NT2/D1 (cell line): ENCODE measurements at places on chromosomes 2 and 18.
A peak's percentile ranks its signal among the peaks of the same experiment; 100 is the strongest.

- DNase-seq = no peak
Measured at GRCh38 chr18:68041327-68041726, 524.8 kb upstream of the DSEL start.

DNA sequence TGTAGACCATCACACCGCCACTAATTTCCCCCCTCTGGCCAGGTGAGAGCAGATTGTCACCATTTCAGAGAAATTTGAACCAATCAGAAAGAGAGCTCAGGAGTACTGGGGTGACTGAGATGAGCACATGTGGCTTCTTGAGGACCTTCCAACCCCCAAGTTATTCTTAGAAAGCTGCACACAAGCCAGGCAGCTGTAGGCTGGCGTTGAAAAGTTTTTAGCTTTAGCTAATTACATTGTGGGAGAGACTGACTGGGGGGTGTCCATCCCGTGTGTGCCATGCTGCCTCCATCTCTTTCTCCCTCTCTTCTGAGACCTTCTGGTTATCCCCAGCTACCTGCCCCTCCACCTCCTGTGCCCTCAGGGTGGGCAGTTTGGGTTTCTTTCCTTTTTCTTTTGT lies 154.0 kb downstream of the AGAP1 start:
- DNase-seq = no peak

DNA sequence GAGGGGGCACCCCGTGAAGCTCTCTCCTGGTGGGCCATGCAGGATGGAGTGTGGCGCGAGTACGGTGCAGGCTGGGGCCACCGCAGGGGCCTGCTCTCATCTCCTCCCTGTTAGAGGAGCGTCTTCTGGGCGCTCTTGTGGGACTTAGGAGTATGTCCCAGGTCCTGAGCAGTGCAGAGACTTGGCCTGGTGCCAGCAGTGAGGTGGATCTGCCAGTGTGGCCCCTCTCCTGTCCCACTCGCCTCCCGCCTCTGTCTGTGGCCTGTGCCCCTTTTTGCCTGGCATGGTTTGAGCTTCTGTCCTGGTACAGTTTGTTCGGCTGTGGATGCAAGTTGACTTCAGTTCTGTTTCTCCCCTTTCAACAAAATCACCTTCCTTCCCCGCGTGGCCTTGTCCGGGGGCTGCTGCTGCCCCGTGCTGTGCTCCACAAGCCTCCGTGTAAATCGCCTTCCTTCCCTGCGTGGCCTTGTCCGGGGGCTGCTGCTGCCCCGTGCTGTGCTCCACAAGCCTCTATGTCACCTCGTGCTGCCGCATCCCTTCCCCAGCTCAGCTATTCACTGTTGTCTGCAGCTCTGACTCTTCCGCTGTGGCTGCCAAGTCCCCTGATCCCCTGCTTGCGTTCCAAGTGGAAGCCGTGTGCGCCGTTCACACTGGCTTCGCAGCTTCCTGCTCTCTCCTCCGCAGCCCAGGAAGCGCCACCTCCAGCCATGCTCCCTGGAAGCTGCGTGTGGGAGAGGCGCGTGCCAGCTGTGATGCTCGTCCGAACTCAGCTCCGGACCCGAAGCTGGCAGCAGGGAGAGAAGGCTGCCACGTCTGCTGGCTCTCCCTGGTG lies 13.7 kb downstream of the LDLRAD4 start:
- DNase-seq = no peak

DNA sequence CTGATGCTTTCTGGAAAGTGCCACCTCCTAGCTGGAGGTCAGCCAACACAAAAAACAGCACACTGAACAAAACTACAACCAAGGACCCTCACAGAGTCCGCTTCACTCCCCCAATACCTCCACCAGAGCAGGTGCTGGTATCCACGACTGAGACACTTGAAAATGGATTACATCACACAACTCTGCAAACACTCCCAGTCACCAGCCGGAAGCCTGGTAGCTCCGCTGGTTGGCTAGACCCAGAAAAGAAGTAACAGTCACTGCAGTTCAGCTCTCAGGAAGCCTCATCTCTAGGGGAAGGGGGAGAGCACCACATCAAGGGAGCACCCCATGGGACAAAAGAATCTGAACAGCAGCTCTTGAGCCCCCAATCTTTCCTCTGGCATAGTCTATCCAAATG lies 175.4 kb downstream of the LCLAT1 start:
- no peak for DNase-seq

DNA sequence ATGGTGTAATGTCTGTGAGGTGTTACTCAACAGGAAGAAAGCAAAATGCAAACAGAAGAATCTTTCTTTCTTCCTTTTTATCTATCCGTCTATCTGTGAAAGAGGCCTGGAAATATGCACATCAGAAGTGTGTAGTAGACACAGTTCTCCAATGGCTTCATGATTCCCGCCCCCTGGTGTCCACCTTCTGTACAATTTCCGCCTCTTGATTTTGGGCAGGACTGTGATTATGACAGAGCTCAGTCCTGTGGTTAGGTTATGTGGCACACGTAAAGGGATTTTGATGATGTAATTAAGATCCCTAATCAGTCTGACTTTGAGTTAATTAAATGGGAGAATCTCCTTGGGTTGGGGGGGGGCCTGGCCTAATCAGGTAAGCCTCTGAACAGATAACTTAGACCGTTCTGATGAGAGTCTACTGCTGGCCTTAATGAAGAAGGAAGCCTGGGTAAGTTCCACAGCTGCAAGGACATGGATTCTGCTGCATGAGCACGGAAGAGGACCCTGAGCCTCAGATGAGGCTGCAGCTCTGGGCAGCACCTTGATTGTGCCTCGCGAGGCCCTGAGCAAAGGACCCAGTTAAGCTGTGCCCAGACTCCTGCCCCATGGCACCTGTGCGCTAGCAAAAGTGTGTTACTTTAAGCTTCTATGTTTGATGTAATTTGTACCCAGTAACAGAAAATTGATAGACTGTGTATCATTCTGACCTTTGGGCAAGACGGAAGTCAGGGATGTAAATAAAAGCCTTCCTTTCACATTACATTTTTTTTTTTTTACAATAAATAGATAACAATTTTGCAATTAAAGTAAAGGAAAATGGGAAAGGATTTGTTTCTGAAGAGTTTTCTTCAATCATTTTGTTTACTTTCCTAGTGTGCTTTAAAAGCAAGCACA lies 11.3 kb upstream of the KCNF1 start:
- no peak for DNase-seq

DNA sequence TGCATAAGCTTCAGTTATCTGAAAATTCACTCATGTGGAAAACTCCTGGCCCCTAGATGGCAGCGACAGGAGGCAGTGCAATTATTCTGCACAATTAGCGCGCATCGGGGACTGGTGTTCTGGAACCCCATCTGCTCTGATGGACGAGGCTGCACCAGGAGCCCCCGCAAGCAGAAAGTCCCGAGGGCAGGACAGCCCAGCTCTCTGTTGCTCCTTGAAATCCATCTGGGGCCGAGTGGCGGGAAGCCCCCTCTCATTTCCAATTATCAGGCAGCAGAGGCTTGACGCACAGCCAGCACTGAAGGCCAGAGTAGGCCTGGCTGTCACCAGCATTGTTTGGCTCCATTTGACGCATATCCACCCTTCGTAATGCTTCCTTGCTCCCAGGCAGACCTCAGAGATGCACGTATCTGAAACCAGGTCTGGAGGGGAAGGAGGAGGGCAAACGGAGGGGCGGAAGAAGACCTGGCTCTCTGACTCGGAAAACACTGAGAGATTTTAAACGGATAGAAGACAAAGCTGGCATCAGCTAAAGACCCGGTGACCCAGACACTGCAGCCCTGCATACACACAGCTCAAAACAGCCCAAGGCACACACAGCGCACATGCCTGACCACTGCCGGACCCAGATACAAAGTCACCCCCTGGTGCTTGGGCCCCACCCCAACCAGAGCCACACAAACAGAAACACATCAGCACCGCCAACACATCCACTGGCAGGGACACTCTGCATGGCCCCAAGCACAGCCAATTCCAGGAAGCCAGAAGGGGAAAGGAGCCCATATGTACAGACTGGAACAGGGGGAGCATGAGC lies 69.8 kb downstream of the TNS1 start:
- DNase-seq = no peak

- no peak for DNase-seq
Measured at GRCh38 chr2:29744976-29745375, 176.4 kb downstream of the ALK start.

GRCh38 chr2:148617219-148617618 lies 27.3 kb upstream of the EPC2 start:
- DNase-seq = no peak

GRCh38 chr2:43461453-43462073 lies 134.3 kb downstream of the THADA start:
- no peak for DNase-seq

- no peak for DNase-seq
Measured at GRCh38 chr18:48932822-48933510, 17.8 kb downstream of the SMAD7 start.

GRCh38 chr2:39128919-39129391 lies 8.1 kb upstream of the SOS1 start:
- no peak for DNase-seq

DNA sequence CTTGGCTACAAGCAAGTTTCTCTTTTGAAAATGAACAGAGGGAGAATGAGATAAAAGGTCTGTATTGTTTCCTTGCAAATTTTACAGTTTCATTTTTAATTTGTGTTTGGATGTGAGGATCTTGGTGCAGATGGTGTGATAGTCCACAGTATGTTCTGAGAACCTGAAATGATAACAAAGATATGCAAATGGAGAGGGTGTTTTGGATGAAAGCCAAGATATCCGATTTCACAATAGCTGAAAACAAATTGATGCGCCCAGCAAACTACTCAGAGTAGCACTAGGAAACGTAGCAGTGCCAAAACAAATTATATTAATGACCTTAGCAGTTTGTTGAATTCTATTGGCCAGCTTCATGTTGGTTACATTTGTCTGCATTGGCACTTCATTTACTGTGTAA lies 683.5 kb downstream of the TMEM182 start:
- no peak for DNase-seq

GRCh38 chr18:78632111-78632541 lies 347.5 kb upstream of the SALL3 start:
- DNase-seq = no peak

DNA sequence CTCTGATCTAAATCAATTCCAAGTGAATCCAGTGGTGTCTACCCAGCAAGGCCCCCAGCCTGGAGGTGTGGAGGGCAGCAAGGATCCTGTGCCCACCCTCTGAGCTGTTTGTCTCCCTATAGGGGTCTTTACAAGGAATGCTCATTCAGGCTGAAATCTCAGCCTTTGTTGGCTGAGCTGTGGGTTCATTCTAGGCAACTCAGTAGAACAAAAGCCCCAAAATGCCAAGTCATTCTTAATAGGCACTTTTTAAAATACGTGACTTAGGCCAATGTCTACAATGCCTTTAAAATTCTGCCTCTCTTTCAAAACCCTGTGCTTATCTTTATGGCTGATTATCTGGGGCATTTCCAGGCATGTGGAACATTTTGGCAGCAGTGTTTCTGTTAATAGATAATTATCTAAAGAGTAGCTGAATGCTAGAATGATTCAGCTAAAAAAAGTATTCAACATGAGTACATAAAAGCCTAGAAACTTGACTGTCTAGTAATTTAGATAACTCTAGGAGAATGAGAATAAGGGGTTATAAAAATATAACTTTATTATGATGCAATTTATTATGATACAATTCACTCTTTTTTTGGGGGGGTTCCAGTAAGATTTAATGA lies 7.4 kb downstream of the UGT1A6 start:
- DNase-seq = peak; percentile 8

- DNase-seq = no peak
Measured at GRCh38 chr2:31694444-31694843, 113.7 kb upstream of the SRD5A2 start.

- no peak for DNase-seq
Measured at GRCh38 chr2:205892251-205892655, 193.7 kb downstream of the INO80D start.

DNA sequence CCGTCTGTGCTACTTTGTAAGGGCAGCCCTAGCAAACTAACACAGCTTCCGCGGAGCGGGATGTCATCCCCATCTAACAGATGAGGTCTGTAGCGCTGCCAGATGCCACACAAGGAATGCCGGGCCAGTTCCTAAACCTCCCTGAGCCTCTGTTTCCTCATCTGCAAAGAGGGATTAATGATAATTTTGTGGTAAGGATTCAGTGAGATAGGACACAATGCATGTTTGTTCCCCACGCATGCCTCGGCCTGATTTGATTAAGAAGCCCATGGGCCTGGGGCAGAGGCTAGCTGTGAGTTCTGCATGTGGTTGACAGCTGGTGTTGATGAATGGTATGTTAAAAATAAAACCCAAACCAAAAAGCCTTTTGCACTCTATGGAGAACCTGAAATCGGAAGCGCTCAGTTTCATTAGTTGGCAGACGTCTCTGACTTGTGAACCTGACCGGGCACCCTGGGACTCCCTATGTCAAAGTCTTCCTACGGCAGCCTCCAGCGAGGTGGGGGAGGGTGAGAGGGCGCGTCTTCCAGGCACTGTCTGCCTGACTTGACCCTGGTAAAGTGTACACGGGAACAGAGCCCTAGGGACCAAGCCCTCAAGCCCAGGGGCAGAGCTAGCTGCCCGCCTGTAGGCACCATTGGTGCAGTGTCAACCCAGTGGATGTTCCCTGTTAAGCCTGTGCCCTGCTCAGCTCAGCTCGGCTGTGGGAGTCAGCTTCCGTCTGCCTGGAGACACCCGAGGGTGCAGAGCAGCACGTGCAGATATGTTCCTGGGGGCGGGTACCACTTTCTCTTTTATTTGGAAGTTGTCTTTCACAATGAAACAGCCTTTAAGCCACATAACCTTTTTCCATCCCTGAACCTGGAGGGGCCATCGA lies 14.8 kb upstream of the INHBB start:
- no peak for DNase-seq

DNA sequence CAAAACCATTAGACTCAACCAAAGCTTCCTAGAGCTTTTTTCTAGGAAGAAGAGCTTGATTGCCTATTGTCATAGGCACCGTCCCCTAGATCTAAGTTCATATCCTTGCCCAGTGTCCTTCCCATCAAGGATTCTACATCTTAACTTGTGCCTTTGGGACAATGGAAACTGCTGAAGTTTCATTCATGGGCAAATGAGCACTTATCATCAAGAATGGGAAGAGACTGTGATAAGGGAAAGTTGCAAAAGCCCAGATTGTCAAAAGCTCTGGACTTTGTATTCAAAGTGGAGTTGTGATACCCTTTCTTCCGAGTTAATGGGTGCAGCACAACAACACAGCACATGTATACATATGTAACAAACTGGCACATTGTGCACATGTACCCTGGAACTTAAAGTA lies 503.0 kb upstream of the KLHL29 start:
- DNase-seq = no peak

DNA sequence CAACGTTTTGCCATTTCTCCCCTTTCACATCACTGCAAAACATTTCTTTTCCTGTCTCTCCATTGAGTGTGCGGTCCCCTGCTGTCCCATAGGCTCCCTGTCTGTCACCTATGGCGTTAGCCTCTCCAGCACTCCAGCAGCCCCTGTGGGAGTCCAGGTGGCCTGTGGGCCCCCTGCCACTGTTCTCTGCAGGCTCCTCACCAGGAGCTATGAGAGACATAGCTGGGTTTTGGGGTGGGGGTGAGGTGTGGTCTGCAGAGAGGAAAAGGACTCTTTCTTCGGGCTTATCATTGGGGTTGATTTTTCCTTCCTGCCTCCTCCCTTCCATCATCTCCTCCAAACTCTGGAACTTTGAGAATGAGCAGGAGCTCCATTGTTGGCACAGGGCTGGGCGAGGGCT lies 36.1 kb upstream of the IGFBP5 start:
- DNase-seq = no peak
